Neural crest cell (in vitro differentiated cells): ENCODE measurements at places on chromosomes 12 and 14. TPM values are rescaled to one million over a fixed set of nuclear protein-coding genes. Genes with fewer than 3 reads are reported as not detected.

DNA sequence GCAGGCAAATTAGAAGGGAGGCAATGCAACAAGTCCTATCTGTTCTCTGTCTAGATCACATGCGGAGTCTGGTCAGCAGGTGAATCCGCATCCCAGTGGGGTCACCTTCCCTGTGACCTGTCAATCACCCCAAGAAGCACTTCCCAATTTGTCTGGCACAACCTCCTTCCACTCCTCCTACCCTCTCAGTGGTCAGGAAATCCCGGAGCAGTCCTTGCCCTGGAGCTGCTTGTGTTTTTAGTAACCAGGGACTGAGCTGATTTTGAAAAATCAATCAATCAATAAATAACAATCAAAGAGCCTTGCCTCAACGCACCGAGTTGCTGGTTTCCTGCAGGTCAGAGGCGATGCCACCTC, 572 bp upstream of the ACSS3 start:
- peaks cover 42% of the 10 kb centered on the region for H3K4me1 ChIP-seq
- no peaks in the 10 kb centered on the region for H3K36me3 ChIP-seq
- peak overlapping the region; percentile 88 for H3K4me3 ChIP-seq
- H3K27me3 ChIP-seq, result no peaks in the 10 kb centered on the region
- H3K27ac ChIP-seq, result peak overlapping the region; percentile 96

Gene GALNT6
- total RNA-seq, result 0.09 and 0.16 TPM in 2 replicates

Gene BCL11B
- total RNA-seq, result 0.28 and 0.32 TPM in 2 replicates

GRCh38 chr12:12083688-12084087, 12.9 kb downstream of the BCL2L14 start:
- DNase-seq, result no peak
- H3K27me3 ChIP-seq, result no peaks in the 10 kb centered on the region
- H3K36me3 ChIP-seq, result no peaks in the 10 kb centered on the region
- no peak overlapping the region for H3K4me3 ChIP-seq
- H3K4me1 ChIP-seq, result peaks cover 44% of the 10 kb centered on the region

DNA sequence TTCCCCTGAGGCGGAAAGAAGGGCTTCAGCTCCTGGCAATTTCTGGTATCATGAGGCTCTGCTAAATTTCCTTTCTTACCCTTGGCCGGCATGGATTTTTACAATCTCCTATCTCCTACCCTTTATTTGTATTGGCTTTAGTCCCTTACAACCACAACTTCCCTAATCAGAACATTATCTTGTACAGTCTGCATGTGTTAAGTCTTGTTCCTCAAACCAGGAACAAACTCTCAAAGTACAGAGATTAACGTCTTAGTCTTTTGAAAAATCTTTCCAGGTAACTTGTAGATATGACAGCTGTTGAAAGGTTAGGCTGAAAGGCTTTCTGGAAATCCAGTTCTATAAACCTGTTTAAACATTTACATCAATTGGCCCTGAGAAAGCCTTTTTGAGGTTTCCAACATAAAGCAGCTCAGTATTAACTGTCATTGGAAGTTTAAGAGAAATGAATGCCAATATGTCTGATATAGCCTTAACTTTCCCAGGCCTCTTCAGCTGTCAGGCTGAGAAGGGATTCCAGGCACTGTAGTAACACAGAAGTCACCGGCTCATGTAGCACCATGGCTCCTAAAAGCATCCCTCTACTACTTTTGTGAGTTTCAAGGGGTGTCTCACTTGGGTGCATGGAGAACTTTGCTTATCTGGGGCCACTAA, 360.5 kb downstream of the FUT8 start:
- H3K27me3 ChIP-seq, result peaks cover 2% of the 10 kb centered on the region
- no peaks in the 10 kb centered on the region for H3K4me1 ChIP-seq
- H3K4me3 ChIP-seq, result no peak overlapping the region
- H3K27ac ChIP-seq, result no peak overlapping the region
- no peaks in the 10 kb centered on the region for H3K36me3 ChIP-seq

DNA sequence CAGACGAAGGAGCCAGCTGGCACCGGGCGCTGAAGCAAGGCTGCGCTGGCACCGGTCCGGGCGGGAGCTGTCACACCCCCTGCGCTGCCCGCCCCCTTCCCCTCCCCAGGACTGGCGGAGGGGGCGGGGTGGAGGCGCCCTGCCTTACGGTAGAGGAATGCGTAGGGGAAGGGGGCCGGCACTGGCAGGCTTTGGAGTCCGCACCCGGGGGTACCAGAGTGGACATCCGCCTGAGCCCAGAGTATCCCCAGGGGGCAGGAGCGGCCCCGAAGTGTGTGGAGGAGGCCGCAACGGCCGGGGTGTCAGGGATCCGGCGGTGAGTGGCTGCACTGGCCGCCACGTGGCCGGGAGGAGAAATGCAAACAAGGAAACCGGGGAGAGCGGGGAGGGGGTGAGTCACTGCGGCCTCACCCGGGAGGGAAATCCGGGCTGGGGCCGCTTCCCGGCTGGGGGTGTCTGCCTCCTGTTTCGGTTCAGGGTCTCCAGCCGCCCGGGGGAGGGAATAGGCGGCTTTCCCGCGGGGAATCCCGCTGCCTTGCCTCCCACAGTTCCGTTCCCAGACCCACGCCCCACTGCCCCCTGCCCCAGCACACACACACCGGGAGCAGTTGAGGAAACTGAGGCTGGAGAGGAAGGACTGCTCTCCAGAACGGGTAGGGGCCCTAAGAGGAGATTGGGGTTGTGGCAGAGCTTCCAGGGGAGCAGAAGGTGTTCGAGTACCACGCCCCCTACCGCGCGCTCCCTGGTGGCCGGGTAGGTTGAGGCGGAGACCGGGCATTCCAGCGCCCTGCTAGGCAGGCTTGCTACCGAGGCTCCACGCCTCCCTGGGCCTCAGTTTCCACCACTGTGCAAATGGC, at the start of gene RAPGEF3:
Gene RAPGEF3, minus strand, starts transcription at position 47 of the 857 bp plus-strand sequence. CDS start 324 bp downstream, outside the sequence.
- H3K4me3 ChIP-seq, result peak within 1 kb of the TSS; percentile 67
- H3K27me3 ChIP-seq, result peaks cover 13% of the 10 kb centered on the region
- no peaks in the 10 kb centered on the region for H3K36me3 ChIP-seq
- H3K4me1 ChIP-seq, result peaks cover 22% of the 10 kb centered on the region

Gene MYH6
- total RNA-seq, result not detected in 2 replicates

DNA sequence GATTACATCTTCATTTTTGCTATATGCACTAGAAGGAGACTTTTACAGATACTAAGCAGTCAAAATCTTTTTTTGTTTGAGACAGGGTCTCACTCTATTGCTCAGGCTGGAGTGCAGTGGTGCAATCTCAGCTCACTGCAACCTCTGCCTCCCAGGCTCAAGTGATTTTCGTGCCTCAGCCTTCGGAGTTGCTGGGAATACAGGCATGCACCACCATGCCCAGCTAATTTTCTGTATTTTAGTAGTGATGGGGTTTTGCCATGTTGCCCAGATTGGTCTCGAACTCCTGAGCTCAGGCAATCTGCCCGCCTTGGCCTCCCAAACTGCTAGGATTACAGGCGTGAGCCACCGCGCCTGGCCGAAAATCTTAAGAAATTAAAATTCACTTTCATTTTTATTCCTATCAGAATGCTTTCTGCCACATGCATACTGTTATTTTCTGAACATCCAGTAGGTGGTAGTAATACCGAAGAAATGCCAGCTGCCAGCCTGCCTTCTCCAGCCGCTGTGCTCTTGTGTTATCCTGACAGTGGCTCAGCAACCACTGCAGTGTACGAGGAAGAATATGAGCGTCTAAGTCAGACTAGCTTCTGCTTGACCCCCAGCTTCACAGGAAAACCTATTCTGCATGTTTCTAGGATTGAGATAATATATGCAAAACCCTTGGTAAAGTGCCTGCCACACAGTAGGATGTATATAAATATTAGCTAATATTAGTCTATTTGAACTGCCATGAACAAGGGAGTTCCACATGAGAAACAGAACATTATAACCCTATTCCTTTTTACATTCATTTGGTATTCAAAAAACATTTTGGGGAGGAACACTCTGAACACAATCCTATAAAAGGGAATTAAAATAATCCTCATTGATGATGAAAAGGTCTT, 54.2 kb downstream of the RPAP3 start:
- no peak overlapping the region for H3K27ac ChIP-seq
- peaks cover 4% of the 10 kb centered on the region for H3K4me1 ChIP-seq
- H3K36me3 ChIP-seq, result no peaks in the 10 kb centered on the region
- H3K27me3 ChIP-seq, result no peaks in the 10 kb centered on the region
- H3K4me3 ChIP-seq, result no peak overlapping the region

DNA sequence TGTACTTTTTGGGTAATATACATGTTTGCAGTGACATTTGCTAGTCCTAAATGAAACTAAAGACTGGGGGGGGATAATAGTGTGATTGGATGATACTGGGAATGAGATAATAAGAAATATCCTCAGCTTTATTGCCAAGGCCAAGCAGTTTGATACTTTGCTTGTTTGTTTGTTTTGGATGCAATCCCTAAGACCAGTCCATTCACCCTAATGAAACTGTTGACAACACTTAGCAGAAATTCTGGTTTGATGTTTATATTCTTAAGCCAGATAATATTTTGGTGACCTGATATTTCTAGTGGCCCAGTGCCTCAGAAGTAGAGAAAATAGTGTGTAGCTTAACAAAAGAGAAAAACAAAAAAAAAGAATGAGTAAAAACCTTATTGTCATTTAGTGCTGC, 1.8 kb downstream of the PHC1 start:
- no peaks in the 10 kb centered on the region for H3K27me3 ChIP-seq
- peaks cover 25% of the 10 kb centered on the region for H3K4me1 ChIP-seq
- no peak overlapping the region for H3K27ac ChIP-seq
- H3K36me3 ChIP-seq, result peaks cover 4% of the 10 kb centered on the region
- no peak overlapping the region for H3K4me3 ChIP-seq

- no peaks in the 10 kb centered on the region for H3K36me3 ChIP-seq
- H3K27ac ChIP-seq, result peak overlapping the region; percentile 15
- no peaks in the 10 kb centered on the region for H3K27me3 ChIP-seq
- H3K4me3 ChIP-seq, result no peak overlapping the region
- no peak for DNase-seq
- H3K4me1 ChIP-seq, result peaks cover 5% of the 10 kb centered on the region
Observed at GRCh38 chr12:14841761-14842160, 1.6 kb downstream of the ART4 start.

Gene RASAL1
- not detected in 2 replicates for total RNA-seq

DNA sequence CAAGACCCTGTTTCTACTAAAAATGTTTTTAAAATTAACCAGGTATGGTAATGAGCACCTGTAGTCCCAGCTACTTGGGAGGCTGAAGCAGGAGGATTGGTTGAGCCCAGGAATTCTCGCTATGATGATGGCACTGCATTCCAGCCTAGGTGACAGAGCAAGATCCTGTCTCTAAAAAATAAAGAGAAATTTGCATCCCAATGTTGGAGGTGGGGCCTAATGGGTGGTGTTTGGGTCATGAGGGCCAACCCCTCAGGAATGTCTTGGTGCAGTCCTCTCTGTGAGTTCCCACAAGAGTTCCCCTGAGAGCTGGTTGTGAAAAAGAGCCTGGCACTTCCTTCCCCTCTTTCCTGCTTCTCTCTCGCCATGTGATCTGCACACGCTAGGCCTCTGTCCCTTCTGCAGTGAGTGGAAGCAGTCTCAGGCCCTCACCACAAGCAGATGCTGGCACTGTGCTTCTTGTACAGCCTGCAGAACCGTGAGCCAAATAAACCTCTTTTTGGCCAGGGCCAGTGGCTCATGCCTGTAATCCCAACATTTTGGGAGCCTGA, 11.3 kb downstream of the ACOT6 start:
- no peak for DNase-seq
- H3K27ac ChIP-seq, result no peak overlapping the region
- H3K27me3 ChIP-seq, result peaks cover 2% of the 10 kb centered on the region
- H3K4me3 ChIP-seq, result no peak overlapping the region
- no peaks in the 10 kb centered on the region for H3K36me3 ChIP-seq

- H3K27me3 ChIP-seq, result peaks cover 4% of the 10 kb centered on the region
- peaks cover 39% of the 10 kb centered on the region for H3K4me1 ChIP-seq
- H3K27ac ChIP-seq, result no peak overlapping the region
- H3K36me3 ChIP-seq, result no peaks in the 10 kb centered on the region
- no peak for DNase-seq
Observed at GRCh38 chr14:52790011-52790755, 1.2 kb downstream of the GNPNAT1 start.

DNA sequence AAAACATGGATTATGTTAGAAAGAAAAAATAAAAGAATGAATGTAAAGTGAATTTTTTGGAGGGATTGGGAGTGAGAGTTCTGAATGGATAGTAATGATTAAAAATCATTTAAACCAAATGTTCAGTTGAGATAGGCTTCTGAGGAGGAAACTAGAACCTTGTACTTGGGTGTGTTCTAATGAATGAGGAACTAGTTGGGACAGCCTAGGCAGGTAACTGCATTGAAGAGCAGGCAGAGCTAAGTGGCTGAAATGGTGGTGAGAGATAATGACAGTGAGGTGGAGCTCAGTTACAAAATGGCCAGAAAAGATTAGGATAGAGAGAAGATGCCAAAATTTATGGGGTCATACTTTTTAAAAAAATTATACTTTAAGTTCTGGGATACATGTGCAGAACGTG, 132.9 kb downstream of the ATP23 start:
- H3K27me3 ChIP-seq, result no peaks in the 10 kb centered on the region
- H3K27ac ChIP-seq, result no peak overlapping the region
- H3K4me1 ChIP-seq, result peaks cover 4% of the 10 kb centered on the region
- no peak overlapping the region for H3K4me3 ChIP-seq

- no peaks in the 10 kb centered on the region for H3K4me1 ChIP-seq
- DNase-seq, result no peak
- no peak overlapping the region for H3K27ac ChIP-seq
- H3K4me3 ChIP-seq, result no peak overlapping the region
- H3K27me3 ChIP-seq, result peaks cover 2% of the 10 kb centered on the region
Observed at GRCh38 chr12:5523396-5524115, 91.6 kb downstream of the NTF3 start.

DNA sequence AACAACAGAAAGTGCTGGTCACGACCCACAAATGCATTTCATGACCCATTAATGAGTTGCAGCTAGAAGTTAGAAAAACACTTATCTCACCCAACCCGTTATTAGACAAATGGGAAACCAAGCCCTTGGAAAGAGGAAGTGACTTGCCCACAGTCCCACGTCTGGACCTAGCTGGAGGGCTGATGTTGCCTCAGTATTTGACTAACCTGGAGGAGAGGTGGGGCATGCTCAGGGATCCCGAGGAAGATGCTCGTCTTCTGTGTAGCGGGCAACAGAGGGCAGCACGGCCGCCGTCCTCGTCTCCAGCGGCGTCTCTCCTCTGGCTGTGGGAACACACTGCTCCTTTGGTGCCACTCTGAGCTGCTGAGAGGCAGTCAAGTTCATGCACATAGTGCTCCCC, 12.7 kb downstream of the CCND2 start:
- H3K27me3 ChIP-seq, result no peaks in the 10 kb centered on the region
- H3K27ac ChIP-seq, result no peak overlapping the region
- peaks cover 49% of the 10 kb centered on the region for H3K36me3 ChIP-seq
- DNase-seq, result no peak
- peak overlapping the region; percentile 27 for H3K4me3 ChIP-seq
- peaks cover 85% of the 10 kb centered on the region for H3K4me1 ChIP-seq
